ENCODE measurements at places on chromosomes 3 and 15. TPM values are rescaled to one million over a fixed set of nuclear protein-coding genes. Genes with fewer than 3 reads are reported as not detected.

DNA sequence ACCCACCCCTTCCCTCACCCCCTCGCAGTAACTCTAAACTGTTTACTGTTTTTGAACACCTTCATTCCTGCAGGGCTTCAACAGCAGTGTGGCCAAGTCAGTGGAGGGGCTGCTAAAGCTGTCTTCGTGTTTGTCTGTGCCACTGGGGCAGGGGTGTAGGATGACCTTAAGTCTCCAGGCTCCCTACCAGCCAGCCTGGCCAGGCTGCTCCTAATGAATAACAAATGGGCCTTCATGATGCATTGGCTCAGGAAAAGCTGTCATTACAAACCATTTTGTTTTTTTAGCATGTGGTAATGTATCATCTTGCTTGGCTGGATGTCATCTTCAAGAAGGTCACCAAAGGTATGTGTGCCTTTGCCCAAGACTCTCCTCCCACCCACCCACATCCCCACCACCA is 372.2 kb upstream of the WNT5A start:
- H3K4me3 ChIP-seq: no peak overlapping the region
- peaks cover 18% of the 10 kb centered on the region for H3K4me1 ChIP-seq
- no peaks in the 10 kb centered on the region for H3K36me3 ChIP-seq
- DNase-seq: no peak

Gene RAD18
- 6.9 TPM for polyA plus RNA-seq

DNA sequence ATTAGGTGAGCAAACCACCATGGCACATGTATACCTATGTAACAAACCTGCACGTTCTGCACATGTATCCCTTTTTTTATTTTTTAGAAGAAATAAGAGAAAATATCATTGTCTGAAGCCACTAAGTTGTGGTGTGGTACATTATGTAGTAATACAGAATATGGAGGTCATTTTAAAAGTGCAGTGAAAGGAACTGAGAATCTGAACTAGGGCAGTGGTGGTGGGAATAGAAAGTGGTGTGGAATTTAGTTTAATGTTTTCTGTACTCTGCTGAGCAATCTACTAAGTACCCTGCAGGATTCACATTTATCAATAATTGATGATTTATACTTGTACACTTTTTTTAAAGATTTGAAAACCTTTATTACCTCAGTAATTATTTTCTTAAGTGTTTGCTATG is 283.5 kb downstream of the CHL1 start:
- no peak overlapping the region for H3K4me3 ChIP-seq
- no peak overlapping the region for H3K27ac ChIP-seq
- H3K36me3 ChIP-seq: no peaks in the 10 kb centered on the region
- DNase-seq: no peak
- no peaks in the 10 kb centered on the region for H3K4me1 ChIP-seq

DNA sequence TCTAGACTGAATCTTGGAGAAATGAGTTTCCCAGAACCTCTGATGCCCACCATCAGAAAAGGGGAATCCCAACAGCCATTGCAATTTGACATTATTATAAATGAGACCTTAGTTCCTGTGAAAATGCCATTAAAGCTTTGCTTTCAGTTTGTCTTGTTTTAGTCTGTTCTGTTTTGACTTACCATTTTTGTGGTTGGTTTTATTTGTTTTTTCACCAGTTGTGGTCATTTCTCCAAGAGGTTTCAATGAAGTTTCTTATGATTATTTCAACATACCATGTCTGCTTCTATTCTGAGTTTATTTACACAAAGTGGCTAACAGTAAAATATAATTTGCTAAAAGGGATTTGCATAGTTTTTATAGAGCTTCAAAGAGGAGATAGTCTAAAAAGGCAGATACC is 175.0 kb upstream of the MCTP2 start:
- no peak overlapping the region for H3K4me3 ChIP-seq
- H3K4me1 ChIP-seq: no peaks in the 10 kb centered on the region
- no peaks in the 10 kb centered on the region for H3K27me3 ChIP-seq
- no peaks in the 10 kb centered on the region for H3K36me3 ChIP-seq
- no peak overlapping the region for H3K27ac ChIP-seq
- DNase-seq: peak; percentile 60

GRCh38 chr15:95680728-95681127 is 649.8 kb upstream of the NR2F2 start:
- H3K4me3 ChIP-seq: no peak overlapping the region
- no peaks in the 10 kb centered on the region for H3K27me3 ChIP-seq
- no peaks in the 10 kb centered on the region for H3K36me3 ChIP-seq
- peak; percentile 41 for DNase-seq
- no peak overlapping the region for H3K27ac ChIP-seq

Gene ZNF609
- 12.6 TPM for polyA plus RNA-seq

GRCh38 chr3:179244878-179245277 is 6.0 kb downstream of the KCNMB3 start:
- H3K27ac ChIP-seq: no peak overlapping the region
- peak; percentile 63 for DNase-seq
- H3K36me3 ChIP-seq: no peaks in the 10 kb centered on the region
- H3K4me1 ChIP-seq: peaks cover 4% of the 10 kb centered on the region
- no peak overlapping the region for H3K4me3 ChIP-seq

Gene RFC4
- 27.9 TPM for polyA plus RNA-seq

- H3K4me3 ChIP-seq: no peak overlapping the region
- H3K27ac ChIP-seq: no peak overlapping the region
- H3K36me3 ChIP-seq: no peaks in the 10 kb centered on the region
- no peak for DNase-seq
- no peaks in the 10 kb centered on the region for H3K27me3 ChIP-seq
- H3K4me1 ChIP-seq: no peaks in the 10 kb centered on the region
Measured at GRCh38 chr15:64274341-64274950, 81.5 kb downstream of the CSNK1G1 start.

Gene PARP9
- 6.7 TPM for polyA plus RNA-seq

Gene CCR8
- not detected for polyA plus RNA-seq

- no peaks in the 10 kb centered on the region for H3K27me3 ChIP-seq
- H3K4me1 ChIP-seq: no peaks in the 10 kb centered on the region
- no peak overlapping the region for H3K4me3 ChIP-seq
- DNase-seq: no peak
- H3K36me3 ChIP-seq: no peaks in the 10 kb centered on the region
- H3K27ac ChIP-seq: no peak overlapping the region
Measured at GRCh38 chr3:177992993-177993970, 543.0 kb upstream of the KCNMB2 start.

Gene TRPM1
- not detected for polyA plus RNA-seq

DNA sequence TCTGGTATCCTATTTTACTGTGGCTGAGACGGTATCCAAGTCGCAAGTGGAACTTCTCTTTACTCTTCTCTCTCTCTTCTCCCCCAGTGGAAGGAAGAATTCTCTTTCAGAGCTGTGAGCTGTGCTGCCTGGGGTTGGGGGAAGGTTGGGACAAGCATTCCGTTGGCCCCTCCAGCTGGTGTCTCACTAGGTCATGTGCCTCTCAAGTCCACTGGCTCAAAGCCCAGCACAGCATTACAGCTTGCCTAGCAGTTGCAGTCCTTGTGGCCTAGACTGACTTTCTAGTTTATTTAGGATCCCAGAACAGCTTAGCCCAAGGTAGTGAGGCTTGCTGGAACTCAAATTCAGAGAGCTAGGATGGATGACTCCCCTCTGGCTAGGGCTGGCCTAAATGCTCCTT is 76.1 kb upstream of the SPATA16 start:
- no peaks in the 10 kb centered on the region for H3K27me3 ChIP-seq
- peak; percentile 18 for DNase-seq
- no peak overlapping the region for H3K4me3 ChIP-seq
- no peaks in the 10 kb centered on the region for H3K36me3 ChIP-seq
- no peaks in the 10 kb centered on the region for H3K4me1 ChIP-seq
- H3K27ac ChIP-seq: no peak overlapping the region

DNA sequence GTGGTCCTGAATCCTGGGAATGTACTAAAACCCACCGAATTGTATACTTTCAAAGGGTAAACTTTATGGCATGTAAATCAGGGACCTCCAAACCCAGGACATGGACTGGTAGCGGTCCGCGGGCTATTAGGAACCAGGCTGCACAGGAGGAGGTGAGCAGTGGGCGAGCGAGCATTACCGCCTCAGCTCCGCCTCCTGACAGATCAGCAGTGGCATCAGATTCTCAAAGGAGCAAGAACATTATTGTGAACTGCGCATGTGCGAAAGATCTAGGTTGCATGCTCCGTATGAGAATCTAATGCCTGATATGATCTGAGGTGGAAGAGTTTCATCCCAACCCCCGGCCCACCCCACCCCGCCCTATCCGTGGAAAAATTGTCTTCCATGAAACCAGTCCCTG is 22.2 kb downstream of the HEG1 start:
- H3K4me3 ChIP-seq: no peak overlapping the region
- H3K36me3 ChIP-seq: peaks cover 17% of the 10 kb centered on the region
- no peak overlapping the region for H3K27ac ChIP-seq
- no peaks in the 10 kb centered on the region for H3K27me3 ChIP-seq
- H3K4me1 ChIP-seq: peaks cover 13% of the 10 kb centered on the region
- DNase-seq: no peak

Gene DAZL
- not detected for polyA plus RNA-seq

DNA sequence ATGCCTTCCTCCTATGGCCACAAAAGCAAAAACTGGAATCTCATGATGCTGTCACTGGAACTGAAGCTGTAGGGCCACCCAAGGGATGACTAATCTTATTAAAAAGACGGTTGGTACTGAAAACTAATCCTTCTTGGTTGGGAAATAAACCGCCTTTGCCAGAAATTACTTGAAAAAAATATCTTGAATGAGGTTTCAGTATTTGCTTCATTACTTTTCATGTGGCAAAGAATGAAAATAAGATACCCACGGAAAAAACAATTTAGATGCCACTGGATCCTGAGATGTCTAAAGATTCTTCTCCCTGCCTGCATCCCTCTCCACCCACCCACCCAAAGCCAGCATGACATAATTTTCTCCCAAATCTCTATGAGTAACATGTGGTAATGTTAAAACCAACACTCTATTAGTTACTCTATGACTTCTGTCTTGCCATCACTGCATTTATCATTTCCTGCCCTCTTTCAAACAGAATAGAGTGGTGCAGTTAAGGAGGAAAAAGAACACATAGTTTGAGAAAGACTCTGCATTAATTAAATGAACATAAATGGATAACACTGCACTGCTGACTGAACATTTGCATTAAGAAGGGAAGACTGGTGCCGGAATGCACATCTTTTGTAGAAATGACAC is 111.8 kb upstream of the DPH6 start:
- peak; percentile 43 for DNase-seq
- H3K4me1 ChIP-seq: no peaks in the 10 kb centered on the region
- no peak overlapping the region for H3K4me3 ChIP-seq
- no peak overlapping the region for H3K27ac ChIP-seq
- H3K36me3 ChIP-seq: no peaks in the 10 kb centered on the region

Gene CHRNA7
- polyA plus RNA-seq: 0.10 TPM

Gene ARHGEF26
- polyA plus RNA-seq: 2.3 TPM

Gene ZNF80
- polyA plus RNA-seq: not detected

DNA sequence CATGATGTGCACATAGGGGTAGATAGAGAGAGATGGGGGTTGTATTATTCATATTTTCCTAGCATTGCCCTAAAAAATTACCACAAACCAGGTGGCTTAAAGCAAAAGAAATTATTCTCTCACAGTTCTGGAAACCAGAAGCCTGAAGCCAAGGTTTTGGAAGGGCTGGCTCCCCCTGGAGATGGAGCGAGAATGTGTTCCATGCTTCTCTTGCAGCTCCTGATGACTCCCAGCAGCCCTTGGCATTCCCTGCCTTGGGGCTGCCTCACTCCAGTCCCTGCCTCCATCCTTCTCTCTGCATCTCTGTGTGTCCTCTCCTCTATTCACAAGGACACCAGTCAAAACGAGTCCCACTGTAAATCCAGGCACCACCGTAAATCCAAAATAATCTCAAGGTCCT is 91.5 kb upstream of the FAM174B start:
- no peak overlapping the region for H3K27ac ChIP-seq
- H3K4me3 ChIP-seq: no peak overlapping the region
- H3K4me1 ChIP-seq: no peaks in the 10 kb centered on the region
- H3K27me3 ChIP-seq: no peaks in the 10 kb centered on the region

Gene ZBED2
- 0.51 TPM for polyA plus RNA-seq

GRCh38 chr3:193096076-193096475 is 144.9 kb upstream of the PLAAT1 start:
- H3K4me3 ChIP-seq: no peak overlapping the region
- no peaks in the 10 kb centered on the region for H3K27me3 ChIP-seq
- no peaks in the 10 kb centered on the region for H3K36me3 ChIP-seq
- no peak overlapping the region for H3K27ac ChIP-seq
